ENCODE measurements at places on chromosomes 11 and 22.

DNA sequence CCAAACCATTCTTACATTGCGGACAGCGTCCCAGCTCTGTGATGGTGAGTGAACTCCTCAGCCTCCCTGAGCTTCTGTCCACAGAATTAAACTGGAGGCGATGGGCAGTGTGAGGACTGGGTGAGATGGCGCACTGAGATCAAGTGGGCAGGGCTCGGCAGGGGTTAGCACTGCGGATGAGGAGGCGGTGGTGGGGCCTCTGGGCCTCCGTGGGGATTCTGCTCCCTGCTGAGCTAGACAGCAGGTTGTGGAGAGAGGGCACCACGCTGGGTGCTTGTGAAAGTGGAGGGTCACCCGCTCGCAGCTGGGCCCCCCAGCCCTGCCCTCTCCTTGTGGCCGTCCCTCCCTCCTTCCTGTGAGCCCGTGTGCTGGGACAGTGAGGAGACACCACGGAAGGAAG lies 25.6 kb upstream of the PARVG start:
- no peak for DNase-seq

GRCh38 chr22:20605328-20605727 lies 97.9 kb downstream of the MED15 start:
- DNase-seq, result no peak

DNA sequence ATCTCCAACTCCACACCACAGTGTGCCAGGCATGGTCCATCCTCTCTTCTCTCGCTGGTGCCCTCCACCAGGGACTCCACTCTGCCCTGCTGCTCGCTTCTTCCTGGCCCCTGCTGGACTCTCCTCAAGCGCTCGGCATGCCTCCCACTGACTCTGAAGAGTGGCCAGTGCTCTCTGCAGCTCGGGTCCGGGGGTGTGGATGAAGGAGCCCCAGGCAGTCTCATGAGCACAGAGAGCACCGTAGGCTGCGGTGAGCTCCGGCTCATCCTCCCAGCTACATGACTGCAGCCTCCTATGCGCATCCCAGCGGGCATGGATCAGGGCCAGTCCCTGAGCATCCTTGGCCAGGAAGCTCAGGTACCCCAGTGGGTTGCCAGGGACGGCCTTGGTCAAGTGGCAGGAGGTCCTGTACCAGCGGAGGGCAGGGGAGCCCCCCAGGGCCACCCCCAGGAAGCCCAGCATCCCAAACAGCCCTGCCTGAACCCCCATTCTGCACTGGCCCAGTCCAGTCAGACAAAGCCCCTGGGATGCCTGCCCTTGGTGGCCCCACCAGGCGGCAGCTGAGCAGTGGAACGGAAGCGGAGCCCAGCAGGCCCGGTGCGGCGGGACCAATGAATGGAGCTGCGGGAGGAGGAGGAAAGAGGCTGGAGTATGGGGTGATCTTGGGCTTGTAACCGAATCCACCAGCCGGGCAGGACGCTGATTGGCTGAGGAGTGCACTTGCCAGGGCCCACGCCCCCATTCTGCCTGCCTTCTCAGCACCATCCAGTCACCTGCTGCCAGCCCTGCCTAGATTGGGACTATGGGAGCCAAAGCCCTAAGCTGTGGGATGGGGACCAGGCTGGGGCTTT lies at the start of gene PLA2G3:
Gene PLA2G3, minus strand, starts transcription at position 643 of the 851 bp plus-strand sequence. Its CDS starts 154 bp downstream, at position 489.
- no peak for DNase-seq

- no peak for DNase-seq
Observed at GRCh38 chr22:25563761-25564319, 635 bp upstream of the GRK3 start.

GRCh38 chr11:22828373-22828772 lies 1.2 kb downstream of the SVIP start:
- DNase-seq, result no peak

GRCh38 chr11:43874738-43875137 lies 5.9 kb upstream of the ALKBH3 start:
- no peak for DNase-seq

DNA sequence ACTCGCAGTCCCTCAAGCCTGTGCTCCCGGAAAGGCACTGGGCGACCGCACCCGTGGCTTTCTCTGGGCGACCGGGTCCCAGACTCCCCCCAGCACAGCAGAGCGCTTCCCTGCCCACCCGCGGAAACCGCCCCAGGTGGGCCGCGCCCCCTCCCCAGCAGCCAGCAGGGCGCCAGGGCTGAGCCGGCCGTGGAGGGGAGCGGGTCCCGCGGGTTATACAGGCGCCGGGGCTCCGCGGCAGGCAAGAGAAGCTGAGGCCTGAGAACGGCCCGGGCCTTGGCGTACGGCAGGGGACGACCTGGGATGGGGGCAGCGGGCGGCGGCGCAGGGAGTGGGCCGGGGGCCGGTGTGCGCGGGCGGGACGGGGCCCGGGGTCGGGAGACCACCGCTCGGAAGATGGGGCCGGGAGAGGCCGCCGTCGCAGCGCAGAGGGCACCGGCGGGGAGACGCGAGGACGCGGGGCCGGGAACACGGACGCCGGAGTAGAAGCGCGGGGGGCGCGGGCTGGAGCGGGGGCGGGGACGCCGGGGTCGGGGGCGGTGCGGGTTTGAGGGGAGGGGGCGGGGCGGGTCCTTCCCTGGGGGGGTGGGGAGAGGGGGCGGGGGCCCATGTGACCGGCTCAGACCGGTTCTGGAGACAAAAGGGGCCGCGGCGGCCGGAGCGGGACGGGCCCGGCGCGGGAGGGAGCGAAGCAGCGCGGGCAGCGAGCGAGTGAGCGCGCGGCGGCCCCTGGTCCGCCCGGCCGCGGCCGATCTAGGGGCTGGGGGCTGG lies at the start of gene MDK:
Gene MDK, plus strand, starts transcription at position 622 of the 771 bp plus-strand sequence. CDS start 389 bp downstream, outside the sequence.
- no peak for DNase-seq

DNA sequence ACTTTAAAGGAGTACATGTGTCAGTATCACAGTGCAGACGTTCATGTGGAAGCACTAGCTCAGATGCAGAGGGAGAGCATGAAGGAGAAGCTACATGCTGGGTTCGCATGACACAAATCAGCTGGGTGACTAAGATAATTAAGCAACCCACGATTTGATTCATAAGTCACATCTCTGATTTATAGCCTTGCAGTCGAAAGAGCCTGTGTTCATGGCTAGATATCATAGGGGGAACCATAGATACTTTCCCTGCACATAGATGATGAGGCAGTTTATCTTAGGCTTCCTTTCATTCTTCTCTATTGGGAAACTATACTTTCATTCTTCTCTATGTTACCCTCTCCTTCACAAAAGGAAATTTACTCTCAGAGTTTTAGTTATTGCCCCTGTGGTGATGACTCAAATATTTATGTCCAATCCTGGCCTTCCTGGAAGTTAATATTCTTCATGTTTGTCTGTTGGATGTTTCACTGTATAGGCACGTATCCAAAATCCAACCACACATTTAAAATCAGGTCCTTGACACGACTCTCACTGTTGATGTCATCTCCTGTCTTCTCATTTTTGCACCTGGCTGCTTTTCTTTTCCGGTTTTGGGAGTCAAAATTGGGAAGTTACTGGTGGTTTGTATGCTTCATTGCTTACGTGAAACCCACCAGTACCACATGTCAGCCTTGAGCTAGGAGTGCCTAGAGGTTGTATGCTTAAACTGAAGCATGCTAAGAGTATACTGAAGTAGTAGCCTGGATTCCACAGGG lies 56.3 kb upstream of the SLC5A12 start:
- DNase-seq, result no peak

DNA sequence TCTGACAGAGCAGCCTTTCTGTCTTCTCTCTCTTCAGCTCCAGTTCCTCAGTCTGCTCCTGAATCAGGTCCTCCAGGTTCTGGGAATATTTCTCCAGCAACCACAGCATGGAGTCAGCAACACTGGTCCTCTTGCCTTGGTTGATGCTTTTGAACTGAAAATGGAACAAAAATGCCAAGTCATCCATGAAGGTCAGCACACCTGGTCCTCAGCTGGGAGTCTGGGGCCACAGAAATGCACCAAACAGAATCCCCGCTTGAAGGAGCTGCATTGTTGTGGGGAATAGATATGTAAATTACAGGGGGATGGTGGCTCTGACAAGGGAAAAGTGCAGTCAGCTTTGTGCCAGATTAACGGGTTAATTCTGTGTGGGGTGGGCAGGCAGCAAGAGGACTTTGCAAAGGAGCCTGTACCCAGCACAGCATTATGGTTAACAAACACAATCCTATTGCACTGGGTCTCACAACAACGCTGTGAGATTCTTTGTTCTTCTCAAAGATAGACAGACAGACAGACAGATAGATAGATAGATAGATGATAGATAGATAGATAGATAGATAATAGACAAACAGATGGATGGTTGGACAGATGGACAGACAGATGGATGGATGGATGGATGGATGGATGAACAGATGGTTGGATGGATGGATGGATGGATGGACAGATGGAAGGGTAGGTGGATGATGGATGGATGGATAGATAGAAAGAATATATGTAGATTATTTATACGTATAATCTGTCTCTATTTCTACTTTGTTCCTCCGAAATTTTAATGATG lies 33.8 kb upstream of the LRRC32 start:
- no peak for DNase-seq

- DNase-seq, result no peak
Observed at GRCh38 chr11:123047947-123048293, 14.0 kb downstream of the HSPA8 start.

- DNase-seq, result no peak
Observed at GRCh38 chr11:83019888-83020579, 51.7 kb downstream of the RAB30 start.

- DNase-seq, result no peak
Observed at GRCh38 chr11:2143799-2144543, 4.8 kb upstream of the IGF2 start.

- no peak for DNase-seq
Observed at GRCh38 chr22:44685384-44686056, 16.5 kb upstream of the PRR5 start.

GRCh38 chr11:5521540-5521939 lies 5.0 kb upstream of the UBQLNL start:
- no peak for DNase-seq

DNA sequence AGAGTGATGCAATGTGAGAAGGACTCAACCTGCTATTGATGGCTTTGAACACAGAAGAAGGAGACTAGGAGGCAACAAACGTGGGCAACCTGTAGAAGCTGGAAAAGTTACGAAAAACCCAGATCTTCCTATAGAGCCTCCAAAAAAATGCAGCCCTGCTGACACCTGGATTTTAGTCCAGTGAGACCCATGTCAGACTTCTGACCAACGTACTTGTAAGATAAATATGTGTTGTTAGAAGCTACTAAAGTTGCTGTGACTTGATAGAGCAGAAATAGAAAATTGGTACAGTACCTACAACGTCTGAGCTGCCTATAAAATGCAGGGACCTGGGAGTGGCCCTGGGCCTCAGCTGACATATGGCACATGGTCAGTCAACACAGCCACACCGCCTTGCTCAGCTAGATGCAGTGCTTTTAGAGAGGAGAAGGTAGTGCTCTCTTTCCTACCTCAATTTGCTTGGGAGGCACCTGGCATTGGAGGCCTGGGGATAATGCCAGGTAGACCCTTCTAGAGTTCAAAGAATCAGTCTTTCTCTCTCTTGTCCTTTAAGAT lies 97.4 kb downstream of the ARL14EP start:
- DNase-seq, result no peak

GRCh38 chr22:28299753-28300152 lies 379.9 kb downstream of the TTC28 start:
- DNase-seq, result no peak

GRCh38 chr11:128372977-128373376 lies 214.4 kb downstream of the ETS1 start:
- DNase-seq, result no peak

DNA sequence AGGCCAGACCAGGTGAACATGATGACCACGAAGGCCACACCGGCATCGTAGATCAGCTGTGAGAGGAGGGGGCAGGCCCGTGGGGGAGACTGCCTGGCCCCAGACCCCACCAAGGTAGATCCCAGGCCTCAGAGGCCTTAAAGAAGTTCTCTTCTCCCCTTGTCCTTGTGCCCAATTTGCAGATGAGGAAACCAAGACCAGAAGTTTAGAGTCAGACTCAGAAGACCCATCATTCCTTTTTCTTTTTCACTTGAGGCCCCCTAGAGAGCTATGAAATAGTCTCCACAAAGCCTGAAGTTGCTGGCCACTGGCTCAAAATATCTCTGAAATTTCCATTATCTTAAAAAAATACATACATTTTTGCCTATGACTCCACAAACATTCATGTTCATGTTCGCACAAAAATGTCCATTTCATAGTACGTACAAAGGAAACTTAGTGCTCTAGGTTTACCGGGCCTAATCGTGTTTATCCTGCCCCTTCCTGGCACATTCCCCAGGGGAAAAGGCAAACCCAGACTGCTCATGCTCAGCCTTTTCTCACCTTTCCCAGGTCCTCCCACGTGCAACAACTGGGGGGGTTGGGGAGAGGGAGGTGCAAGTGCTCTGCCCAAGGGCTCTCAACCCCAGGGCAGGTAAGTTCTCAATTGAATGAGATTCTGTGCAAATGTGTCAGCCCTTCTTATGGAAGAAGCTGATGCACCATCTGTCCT lies 19.2 kb downstream of the SLC43A1 start:
- DNase-seq, result no peak

DNA sequence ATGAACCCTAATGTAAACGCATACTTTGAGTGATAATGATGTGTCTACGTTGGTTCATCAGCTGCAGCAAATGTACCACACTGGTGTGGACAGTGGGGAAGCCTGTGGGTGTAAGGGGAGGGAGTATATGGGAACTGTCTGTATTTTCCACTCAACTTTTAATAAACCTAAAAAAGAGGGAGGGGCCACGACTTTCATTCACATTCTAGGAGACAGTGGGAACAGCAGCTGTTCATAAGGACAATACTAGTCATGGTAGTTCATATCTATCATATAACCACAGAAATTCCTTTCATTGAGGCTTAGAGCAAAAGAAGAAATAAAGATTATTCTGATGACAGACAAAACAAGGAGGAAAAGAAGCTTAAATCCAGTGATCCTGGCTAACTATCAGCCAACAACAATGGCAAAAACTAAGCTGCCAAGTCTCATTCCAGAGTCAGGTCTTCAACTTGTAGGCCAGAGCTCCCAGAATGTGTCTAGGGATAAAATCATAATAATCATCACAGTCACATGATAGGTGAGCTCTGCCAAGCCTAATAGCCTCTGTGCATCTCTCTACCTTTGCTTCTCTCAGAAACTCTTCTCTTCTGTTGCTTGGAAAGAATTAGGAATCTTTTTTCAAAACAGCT lies 59.4 kb upstream of the CHRM4 start:
- no peak for DNase-seq

- DNase-seq, result no peak
Observed at GRCh38 chr11:76415073-76415472, 29.7 kb upstream of the EMSY start.

All from GM12891 (cell line).